ENCODE measurements at places on chromosomes 6 and 20.
A peak's percentile ranks its signal among the peaks of the same experiment; 100 is the strongest.

- DNase-seq, result no peak
Measured at GRCh38 chr20:32326504-32326845, 31.7 kb upstream of the ASXL1 start.

GRCh38 chr6:150207931-150208570 is 65.2 kb downstream of the PPP1R14C start:
- DNase-seq, result no peak

DNA sequence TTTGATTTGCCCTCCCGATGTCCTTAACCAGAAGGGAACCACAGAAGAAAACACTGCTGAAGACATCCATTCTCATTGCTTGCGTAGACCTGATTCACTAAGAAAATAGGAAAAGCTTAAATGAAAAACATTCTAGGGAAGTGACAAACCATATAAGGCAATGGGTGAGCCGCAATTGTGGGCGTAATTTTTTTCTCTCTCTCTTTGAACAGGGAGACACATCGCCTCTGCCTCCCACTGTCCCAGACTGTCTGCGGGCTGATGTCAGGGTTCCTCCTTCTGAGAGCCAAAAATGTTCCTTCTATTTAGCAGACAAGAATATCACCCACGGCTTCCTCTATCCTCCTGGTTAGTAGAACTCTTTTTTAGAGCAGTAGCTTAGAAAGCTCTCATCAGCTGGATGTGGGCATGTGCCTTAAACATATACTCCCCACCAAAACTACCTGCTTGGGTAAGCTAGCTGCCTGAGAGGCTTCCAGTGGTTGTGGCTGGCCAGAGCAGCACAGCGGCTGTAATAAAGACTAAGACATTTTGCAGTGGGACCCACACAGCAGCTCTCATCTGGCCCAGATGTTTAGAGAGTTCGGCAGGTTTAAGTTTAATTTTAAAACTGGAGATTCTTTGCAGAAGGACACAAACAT is 22.7 kb upstream of the CTAGE9 start:
- DNase-seq, result no peak

DNA sequence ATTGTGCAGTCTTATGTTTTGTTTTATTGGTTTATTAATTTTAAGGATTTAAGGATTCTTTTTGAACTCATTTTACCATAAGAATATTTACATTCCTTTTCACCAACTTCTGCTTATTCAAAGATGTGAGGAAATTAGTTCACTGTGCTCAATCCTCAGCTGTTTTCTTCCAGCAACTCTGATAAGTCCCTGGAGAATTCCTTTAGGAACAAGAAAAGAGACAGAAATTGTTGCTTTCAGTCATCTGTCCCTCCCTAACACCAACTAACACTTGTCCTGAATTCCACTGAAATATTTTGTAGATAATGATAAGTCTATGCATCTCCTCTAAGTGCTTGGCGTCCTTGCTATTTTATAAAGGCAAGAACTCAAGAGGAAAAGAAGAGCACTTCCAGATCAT is 334.8 kb upstream of the MARCKS start:
- no peak for DNase-seq

DNA sequence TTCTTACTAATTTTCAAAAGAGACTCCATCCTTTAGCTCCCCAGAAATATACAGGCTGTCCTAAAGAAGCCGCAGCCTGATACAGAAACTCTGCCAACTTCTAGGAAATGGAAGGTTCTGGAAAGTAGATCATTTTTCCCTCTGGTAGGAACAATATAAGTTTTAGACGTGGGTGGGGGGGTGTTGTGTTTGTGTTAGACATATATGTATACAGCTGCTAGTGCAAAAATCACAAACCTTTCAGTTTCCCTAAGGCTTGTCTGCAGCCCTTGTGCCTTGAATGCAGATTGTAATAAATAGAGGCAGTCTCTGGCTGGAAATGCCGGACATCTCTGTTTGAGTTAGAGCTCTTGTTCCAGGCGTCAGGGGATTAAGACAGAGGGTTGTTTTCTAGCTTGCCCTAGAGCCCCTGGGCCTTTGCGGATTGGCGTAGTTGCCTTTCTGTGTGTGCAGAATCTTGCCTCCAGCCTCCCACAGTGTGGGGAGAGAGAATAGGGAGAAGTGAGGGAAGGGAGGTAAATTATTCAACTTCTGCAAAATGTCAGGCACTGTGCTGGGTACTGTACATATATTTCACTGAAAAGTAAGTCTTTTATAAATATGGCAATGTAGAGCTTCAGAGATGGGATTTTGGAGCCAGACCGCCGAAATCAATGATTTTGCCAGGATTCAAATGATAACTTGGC is 269.7 kb downstream of the PRL start:
- no peak for DNase-seq

DNA sequence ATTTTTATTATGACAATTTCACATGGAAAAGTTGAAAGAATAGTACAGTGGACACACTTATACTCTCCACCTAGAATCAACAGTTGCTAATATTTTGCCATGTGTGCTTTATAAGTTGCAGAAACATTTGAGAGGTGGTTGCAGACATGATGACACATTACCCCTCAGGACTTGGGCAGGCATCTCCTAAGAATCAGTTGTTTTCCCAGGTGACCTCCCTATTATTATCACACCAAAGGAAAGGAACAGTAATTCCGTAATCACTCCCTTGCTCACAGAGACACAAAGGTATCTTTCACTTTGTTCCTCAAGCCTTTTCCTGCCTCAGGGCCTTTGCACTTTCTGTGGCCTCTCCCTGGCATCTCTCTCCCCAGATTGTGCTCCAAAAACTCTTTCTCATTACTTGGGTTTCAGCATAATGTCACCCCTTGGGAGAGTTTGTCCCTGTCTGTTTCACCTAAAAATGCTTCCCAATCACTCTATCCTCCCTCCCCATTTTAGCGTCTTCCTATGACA is 5.9 kb upstream of the SULF2 start:
- no peak for DNase-seq

- no peak for DNase-seq
Measured at GRCh38 chr6:162887981-162888689, 160.4 kb downstream of the PACRG start.

DNA sequence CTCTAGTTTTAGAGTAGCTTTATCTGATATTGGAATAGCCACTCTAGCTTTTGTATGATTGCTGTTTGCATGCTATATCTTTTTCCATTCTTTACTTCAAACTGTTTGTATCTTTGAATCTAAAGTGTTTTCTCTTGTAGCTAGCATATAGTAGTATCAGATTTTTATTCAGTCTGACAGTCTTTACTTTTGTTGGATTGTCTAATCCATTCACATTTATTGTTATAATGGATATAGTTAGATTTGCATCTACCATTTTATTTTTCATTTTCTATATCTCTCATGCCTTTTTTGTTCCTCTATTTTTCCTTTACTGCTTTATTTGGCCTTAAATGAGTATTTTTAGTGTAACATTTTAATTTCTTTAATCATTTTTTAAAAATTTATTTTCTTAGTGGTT is 52.1 kb downstream of the PHACTR3 start:
- no peak for DNase-seq

GRCh38 chr20:41587523-41587922 is 30.7 kb downstream of the CHD6 start:
- DNase-seq, result no peak

- no peak for DNase-seq
Measured at GRCh38 chr20:20606050-20606449, 106.4 kb downstream of the RALGAPA2 start.

DNA sequence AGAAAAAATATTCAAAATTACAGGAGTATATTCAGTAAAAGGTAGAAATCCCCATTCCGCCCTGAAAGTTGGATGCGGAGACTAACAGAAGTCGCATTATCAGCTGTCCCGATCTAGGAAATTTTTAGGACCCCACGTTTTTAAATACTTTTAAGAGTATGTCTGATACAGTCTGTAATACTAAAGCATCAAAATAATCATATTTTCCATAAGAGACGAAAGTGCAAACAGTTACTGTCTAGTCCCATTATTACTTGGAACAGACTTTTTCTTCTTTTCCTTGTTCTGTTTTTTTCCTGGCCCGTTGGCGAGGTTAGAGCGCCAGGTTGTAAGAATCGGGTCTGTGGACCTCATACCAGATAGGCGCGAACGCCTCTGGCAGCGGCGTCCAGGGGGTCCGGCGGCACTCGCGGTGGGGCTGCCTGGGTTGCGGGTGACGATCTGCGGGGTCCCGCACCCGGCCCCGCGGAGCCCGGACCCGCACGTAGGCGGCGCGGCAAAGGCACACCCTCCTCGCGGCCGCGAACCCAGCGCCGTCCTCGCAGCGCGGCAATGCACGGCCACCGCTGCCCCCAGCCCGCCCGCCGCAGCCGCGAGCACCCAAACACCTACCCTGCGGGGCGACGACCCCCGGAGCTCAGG is 460 bp downstream of the PLAGL1 start:
- no peak for DNase-seq

GRCh38 chr20:40718214-40718977 is 29.4 kb upstream of the MAFB start:
- no peak for DNase-seq

- no peak for DNase-seq
Measured at GRCh38 chr6:111664565-111665030, 58.9 kb upstream of the TRAF3IP2 start.

DNA sequence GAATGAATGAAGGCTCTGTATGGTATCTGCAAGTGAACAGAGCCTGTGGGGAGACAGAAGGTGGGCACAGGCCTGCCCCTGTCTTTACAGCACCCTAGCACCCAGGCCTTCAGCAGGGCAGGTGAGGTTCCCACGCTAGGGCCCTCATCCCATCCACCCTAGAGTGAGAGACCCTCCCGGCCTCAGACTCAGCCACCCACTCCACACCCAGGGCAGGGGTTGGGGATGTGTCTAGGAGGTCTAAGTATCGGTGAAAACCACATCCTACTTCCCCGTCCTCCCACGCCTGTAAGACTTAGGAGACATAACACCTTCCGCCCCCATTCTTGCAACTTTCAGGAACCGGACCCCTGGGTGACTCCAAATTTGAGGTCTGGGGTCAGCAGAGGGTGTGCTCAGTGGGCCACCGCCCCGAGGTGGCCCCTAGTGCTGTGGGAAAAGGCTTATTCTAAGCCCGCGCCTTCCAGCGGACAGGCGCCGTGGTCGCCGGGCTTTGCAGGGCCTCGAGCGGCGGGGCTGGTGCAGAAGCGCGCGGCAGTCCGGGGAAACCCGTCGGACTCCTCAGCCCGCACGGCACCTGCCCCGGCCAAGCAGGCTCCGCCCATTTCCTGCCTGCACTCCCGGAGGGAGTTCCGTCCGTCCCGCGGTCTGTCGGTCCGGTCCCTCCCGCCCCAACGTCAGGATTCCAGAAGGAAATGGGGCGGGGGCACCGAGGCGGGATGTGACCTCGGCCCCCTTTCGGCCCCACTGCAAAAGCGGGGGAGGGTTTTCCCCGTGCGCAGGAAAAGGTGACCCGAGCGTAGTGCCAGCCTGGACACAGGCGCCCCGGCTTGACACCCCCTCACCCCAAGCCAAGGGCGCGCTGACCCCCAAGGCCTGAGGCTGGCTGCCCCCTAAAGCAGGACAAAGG is 868 bp downstream of the SAMD10 start:
- DNase-seq, result peak; percentile 79

DNA sequence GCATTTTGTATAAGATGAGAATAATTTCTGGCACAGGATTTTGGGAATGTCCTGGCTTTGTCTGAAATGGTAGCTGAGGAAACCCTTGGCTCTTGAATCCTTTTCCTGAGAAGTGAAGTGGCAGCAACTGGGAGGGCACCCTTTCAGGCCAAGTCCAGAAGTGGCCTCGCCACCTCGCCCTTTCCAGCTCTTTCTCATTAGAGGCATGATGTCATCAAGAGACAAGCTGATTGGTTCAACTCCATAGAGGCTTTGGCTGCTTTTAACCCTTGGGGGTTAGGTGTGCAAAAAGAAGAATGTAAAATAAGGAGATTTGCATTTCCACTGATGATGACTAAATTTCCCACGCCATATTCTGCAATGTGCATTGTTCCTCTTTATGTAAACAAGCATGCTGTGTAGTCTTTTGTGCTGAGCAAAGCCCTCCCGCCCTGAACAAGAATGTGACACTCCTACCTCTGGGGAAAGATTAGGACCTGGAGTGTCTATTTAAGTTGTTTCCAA is 116.5 kb downstream of the TCP11 start:
- DNase-seq, result peak; percentile 74

All from SK-N-SH (cell line).